ENCODE measurements at places on chromosomes 16 and 17.

DNA sequence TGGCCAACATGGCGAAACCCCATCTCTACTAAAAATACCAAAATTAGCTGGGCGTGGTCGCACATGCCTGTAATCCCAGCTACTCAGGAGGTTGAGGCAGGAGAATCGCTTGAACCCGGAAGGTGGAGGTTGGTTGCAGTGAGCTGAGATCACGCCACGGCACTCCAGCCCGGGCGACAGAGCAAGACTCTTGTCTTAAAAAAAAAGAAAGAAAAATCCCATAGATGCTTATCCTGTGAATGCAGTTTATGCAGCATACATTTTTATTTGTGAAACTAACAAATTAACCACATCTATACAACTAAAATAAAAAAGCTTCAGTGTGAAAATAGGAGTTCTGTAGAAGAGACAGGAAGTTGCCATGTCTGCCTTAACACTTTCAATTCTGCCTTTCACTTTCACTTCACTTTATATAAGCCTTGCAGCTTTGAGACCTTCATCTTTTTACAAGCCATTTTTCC is 7.1 kb downstream of the IGSF6 start:
- no peaks in the 10 kb centered on the region for H3K27me3 ChIP-seq
- H3K27ac ChIP-seq: no peak overlapping the region
- H3K4me1 ChIP-seq: peaks cover 40% of the 10 kb centered on the region

DNA sequence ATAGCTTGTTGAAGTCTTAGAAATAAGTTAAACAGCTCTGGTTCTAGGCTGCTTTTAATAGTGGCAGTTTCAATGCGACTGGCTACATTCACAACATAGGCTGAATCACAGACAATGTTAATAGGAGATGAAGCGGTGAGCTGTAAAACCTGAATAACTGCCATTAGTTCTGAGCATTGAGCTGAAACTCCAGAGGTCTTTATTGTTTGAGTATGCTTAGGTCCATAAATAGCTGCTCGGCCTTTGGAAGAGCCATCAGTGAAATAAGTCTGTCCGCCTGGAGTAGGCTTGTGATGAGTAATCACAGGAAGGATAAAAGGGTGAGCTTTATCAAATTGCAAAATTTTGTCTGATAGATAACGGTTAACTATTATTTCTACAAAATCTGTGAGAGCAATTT is 9.4 kb upstream of the ZNF689 start:
- no peak overlapping the region for H3K27ac ChIP-seq
- no peak overlapping the region for H3K4me3 ChIP-seq
- H3K4me1 ChIP-seq: no peaks in the 10 kb centered on the region
- no peaks in the 10 kb centered on the region for H3K27me3 ChIP-seq

- H3K4me1 ChIP-seq: peaks cover 71% of the 10 kb centered on the region
- no peaks in the 10 kb centered on the region for H3K36me3 ChIP-seq
Observed at GRCh38 chr17:29143894-29144293, 36.3 kb downstream of the MYO18A start.

GRCh38 chr17:27430882-27431491 is 25.3 kb upstream of the KSR1 start:
- H3K36me3 ChIP-seq: no peaks in the 10 kb centered on the region
- no peaks in the 10 kb centered on the region for H3K4me1 ChIP-seq
- peak; percentile 16 for DNase-seq
- no peaks in the 10 kb centered on the region for H3K27me3 ChIP-seq

- H3K27ac ChIP-seq: no peak overlapping the region
- H3K4me3 ChIP-seq: no peak overlapping the region
- no peaks in the 10 kb centered on the region for H3K27me3 ChIP-seq
Observed at GRCh38 chr17:4180791-4181190, 37.8 kb downstream of the CYB5D2 start.

DNA sequence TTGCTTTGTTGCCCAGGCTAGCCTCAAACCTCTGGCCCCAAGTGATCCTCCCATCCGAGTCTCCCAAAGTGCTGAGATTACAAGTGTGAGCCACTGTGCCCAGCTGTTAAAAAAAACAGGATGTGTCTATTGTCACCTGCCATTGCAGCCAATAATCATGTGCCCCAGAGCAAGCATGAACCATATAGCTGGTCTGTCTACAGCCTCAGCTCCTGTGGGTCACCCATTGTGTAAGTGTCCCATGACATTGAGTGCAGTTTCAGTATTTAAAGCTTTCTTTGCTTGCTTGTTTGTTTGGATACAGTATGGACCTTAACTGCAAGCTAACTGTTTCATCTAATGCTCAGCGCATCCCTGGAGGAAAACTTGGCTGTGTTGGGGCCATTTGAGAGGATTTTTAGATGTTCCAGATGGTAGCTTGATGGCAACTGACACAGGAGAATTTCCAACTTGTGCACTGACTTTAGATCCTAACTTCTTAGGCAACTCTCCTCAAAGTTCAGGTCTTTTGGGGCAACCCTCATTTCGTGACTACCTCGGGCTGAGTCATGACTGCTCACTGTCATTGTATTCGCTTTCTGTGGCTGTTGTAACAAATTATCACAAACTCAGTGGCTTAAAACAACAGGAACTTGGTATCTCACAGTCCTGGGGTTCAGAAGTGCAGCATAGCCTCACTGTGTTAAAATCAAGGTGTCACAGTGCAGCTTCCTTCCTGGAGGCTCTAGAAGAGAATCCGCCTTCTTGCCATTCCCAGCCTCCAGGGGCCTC is 30.3 kb upstream of the ADORA2B start:
- peaks cover 24% of the 10 kb centered on the region for H3K4me1 ChIP-seq
- H3K36me3 ChIP-seq: no peaks in the 10 kb centered on the region
- H3K27ac ChIP-seq: peak overlapping the region; percentile 22
- H3K27me3 ChIP-seq: peaks cover 19% of the 10 kb centered on the region
- H3K4me3 ChIP-seq: no peak overlapping the region

- peaks cover 5% of the 10 kb centered on the region for H3K36me3 ChIP-seq
- DNase-seq: peak; percentile 47
- peaks cover 18% of the 10 kb centered on the region for H3K4me1 ChIP-seq
- no peak overlapping the region for H3K4me3 ChIP-seq
- peak overlapping the region; percentile 35 for H3K27ac ChIP-seq
Observed at GRCh38 chr16:68069511-68070248, 15.5 kb upstream of the NFATC3 start.

DNA sequence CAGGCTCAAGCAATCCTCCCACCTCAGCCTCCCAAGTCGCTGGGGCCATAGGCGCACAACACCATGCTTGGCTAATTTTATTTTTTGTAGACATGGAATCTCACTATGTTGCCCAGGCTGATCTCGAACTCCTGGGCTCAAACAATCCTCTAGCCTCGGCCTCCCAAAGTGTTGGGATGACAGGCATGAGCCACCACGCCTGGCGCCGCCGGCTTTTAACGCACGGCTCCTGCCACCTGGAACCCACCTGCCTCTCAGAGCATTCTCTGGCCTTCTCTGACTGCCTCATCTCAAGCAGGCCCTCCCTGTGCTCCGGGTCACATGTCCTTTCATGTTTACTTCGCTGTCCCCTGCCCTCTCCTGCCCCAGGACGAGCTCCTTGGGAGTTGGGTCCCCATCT is 10.3 kb downstream of the CASKIN1 start:
- DNase-seq: no peak
- no peaks in the 10 kb centered on the region for H3K4me1 ChIP-seq
- H3K27ac ChIP-seq: no peak overlapping the region
- H3K36me3 ChIP-seq: no peaks in the 10 kb centered on the region
- no peaks in the 10 kb centered on the region for H3K27me3 ChIP-seq

- no peak overlapping the region for H3K4me3 ChIP-seq
- no peaks in the 10 kb centered on the region for H3K36me3 ChIP-seq
- H3K4me1 ChIP-seq: peaks cover 81% of the 10 kb centered on the region
- no peak overlapping the region for H3K27ac ChIP-seq
Observed at GRCh38 chr17:82524540-82524939, 5.0 kb downstream of the FOXK2 start.

GRCh38 chr16:70455910-70456309 is 1.5 kb downstream of the FCSK start:
- peaks cover 26% of the 10 kb centered on the region for H3K4me1 ChIP-seq
- no peaks in the 10 kb centered on the region for H3K36me3 ChIP-seq
- H3K27ac ChIP-seq: no peak overlapping the region
- DNase-seq: no peak
- no peak overlapping the region for H3K4me3 ChIP-seq

DNA sequence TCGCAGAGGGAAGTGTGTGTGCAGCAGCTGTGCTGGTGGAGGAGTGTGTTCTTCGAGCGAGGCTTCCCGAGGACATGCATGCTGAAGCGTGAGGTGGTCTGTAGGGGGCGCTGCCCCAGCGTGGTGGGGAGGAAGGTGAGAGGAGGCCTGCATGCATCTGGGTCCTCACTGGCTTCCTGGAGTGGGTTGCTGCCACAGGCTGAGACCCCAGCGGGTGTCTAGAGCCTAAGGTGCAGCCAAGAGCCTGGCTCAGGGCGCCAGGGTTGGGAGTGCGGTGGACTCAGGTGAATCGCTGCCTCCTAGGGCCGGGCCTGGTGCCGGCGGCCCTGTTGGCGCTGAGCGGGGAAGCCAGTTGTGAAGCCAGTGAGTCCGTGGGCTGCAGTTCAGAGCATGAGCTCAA is 7.5 kb upstream of the HSD3B7 start:
- no peak for DNase-seq
- no peaks in the 10 kb centered on the region for H3K4me1 ChIP-seq
- H3K36me3 ChIP-seq: peaks cover 7% of the 10 kb centered on the region
- H3K27me3 ChIP-seq: no peaks in the 10 kb centered on the region
- H3K4me3 ChIP-seq: no peak overlapping the region
- H3K27ac ChIP-seq: no peak overlapping the region

GRCh38 chr17:45170280-45170930 is 8.7 kb downstream of the HEXIM2 start:
- H3K27me3 ChIP-seq: no peaks in the 10 kb centered on the region
- H3K27ac ChIP-seq: peak overlapping the region; percentile 70
- H3K4me1 ChIP-seq: peaks cover 28% of the 10 kb centered on the region

- H3K4me3 ChIP-seq: no peak overlapping the region
- peak; percentile 6 for DNase-seq
- H3K27me3 ChIP-seq: peaks cover 77% of the 10 kb centered on the region
- no peaks in the 10 kb centered on the region for H3K36me3 ChIP-seq
- H3K27ac ChIP-seq: no peak overlapping the region
- no peaks in the 10 kb centered on the region for H3K4me1 ChIP-seq
Observed at GRCh38 chr16:25692351-25692741, 587 bp downstream of the HS3ST4 start.

- peak overlapping the region; percentile 37 for H3K27ac ChIP-seq
- peaks cover 73% of the 10 kb centered on the region for H3K4me1 ChIP-seq
- H3K4me3 ChIP-seq: no peak overlapping the region
- peak; percentile 62 for DNase-seq
- no peaks in the 10 kb centered on the region for H3K36me3 ChIP-seq
- no peaks in the 10 kb centered on the region for H3K27me3 ChIP-seq
Observed at GRCh38 chr17:40551091-40551878, 14.0 kb downstream of the CCR7 start.

DNA sequence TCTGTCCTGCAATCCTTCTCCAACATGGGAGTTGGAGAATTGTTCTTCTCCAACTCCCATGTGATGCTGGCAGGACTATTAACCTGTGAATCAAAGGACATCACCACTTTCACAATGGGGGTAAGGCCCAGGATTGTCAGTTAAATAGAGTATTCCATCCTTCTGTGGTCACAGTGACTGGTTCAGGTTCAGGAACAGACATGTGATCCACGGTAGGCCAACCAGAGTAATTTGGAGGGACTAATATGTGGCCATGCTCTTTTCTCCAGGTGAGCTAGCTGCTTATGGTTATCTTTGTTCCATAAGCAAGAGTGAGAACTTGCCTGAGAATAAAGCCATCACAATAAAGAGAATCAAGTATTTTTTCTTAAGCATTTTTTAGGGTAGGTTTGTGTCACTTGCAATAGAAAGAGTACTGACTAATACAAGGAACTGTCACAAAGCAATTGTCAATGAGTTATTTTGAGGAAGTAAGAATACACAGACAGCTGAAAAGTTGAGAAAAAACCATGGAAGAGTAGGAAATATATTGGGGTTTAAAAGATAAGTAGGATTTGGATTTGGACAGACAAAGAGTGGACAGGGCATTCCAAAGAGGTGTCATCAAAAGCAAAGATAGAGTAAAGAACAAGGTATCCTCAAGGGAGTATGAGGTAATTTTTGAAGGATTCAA is 63.4 kb downstream of the BRIP1 start:
- no peaks in the 10 kb centered on the region for H3K27me3 ChIP-seq
- H3K36me3 ChIP-seq: no peaks in the 10 kb centered on the region
- no peak overlapping the region for H3K4me3 ChIP-seq

- no peak overlapping the region for H3K27ac ChIP-seq
- no peak for DNase-seq
- peaks cover under 1% of the 10 kb centered on the region for H3K4me1 ChIP-seq
- H3K27me3 ChIP-seq: no peaks in the 10 kb centered on the region
- H3K4me3 ChIP-seq: no peak overlapping the region
Observed at GRCh38 chr16:66256919-66257318, 109.6 kb upstream of the CDH5 start.

- no peaks in the 10 kb centered on the region for H3K36me3 ChIP-seq
- no peak overlapping the region for H3K27ac ChIP-seq
- H3K27me3 ChIP-seq: no peaks in the 10 kb centered on the region
- peaks cover 42% of the 10 kb centered on the region for H3K4me1 ChIP-seq
- H3K4me3 ChIP-seq: no peak overlapping the region
Observed at GRCh38 chr17:353838-354234, 1.2 kb upstream of the RPH3AL start.

GRCh38 chr16:2194852-2195321 is 1.5 kb downstream of the CASKIN1 start:
- H3K4me1 ChIP-seq: peaks cover 9% of the 10 kb centered on the region
- no peak for DNase-seq
- H3K27ac ChIP-seq: no peak overlapping the region
- H3K27me3 ChIP-seq: peaks cover 31% of the 10 kb centered on the region
- H3K36me3 ChIP-seq: no peaks in the 10 kb centered on the region

- no peak overlapping the region for H3K27ac ChIP-seq
- H3K27me3 ChIP-seq: no peaks in the 10 kb centered on the region
- DNase-seq: no peak
- no peak overlapping the region for H3K4me3 ChIP-seq
- peaks cover 5% of the 10 kb centered on the region for H3K4me1 ChIP-seq
- no peaks in the 10 kb centered on the region for H3K36me3 ChIP-seq
Observed at GRCh38 chr17:65633988-65634387, 72.5 kb upstream of the AXIN2 start.

GRCh38 chr16:4747906-4748681 is 13.8 kb downstream of the DNAAF8 start:
- DNase-seq: no peak
- no peak overlapping the region for H3K4me3 ChIP-seq
- H3K27me3 ChIP-seq: no peaks in the 10 kb centered on the region
- peaks cover 24% of the 10 kb centered on the region for H3K36me3 ChIP-seq

DNA sequence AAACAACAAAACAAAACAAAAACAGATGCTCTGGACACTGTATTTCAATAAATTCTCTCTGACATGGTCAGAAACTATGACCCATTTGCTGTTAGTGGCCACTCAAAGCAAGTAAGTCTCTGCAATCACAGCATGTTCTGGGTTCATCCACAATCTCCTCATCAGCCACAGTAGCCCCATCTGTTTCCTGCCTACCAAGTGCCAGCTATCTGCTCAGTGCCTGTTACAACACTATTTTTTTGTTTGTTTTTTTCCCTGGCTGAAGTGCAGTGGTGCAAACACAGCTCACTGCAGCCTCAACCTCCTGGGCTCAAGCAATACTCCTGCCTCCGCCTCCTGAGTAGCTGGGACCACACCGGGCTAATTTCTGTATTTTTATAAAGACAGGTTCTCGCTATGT is 137.9 kb downstream of the SOX9 start:
- no peaks in the 10 kb centered on the region for H3K4me1 ChIP-seq
- H3K4me3 ChIP-seq: no peak overlapping the region
- no peak overlapping the region for H3K27ac ChIP-seq
- peaks cover 8% of the 10 kb centered on the region for H3K27me3 ChIP-seq

GRCh38 chr17:9519583-9520272 is 55.9 kb downstream of the STX8 start:
- H3K36me3 ChIP-seq: no peaks in the 10 kb centered on the region
- DNase-seq: no peak
- H3K27ac ChIP-seq: no peak overlapping the region
- H3K4me1 ChIP-seq: peaks cover 22% of the 10 kb centered on the region

- H3K27ac ChIP-seq: no peak overlapping the region
- H3K36me3 ChIP-seq: no peaks in the 10 kb centered on the region
- H3K4me1 ChIP-seq: no peaks in the 10 kb centered on the region
- no peaks in the 10 kb centered on the region for H3K27me3 ChIP-seq
- DNase-seq: no peak
Observed at GRCh38 chr17:56457501-56457900, 136.0 kb upstream of the NOG start.

Measured in heart right ventricle (tissue), 16 donors.